Activated naive CD4-positive, alpha-beta T cell treated with anti-CD3 and anti-CD28 coated beads for 36 hours (primary cell): ENCODE measurements at places on chromosomes 2 and 18. TPM values are rescaled to one million over a fixed set of nuclear protein-coding genes. Genes with fewer than 3 reads are reported as not detected.

The KCNJ3 gene
- not detected for total RNA-seq

DNA sequence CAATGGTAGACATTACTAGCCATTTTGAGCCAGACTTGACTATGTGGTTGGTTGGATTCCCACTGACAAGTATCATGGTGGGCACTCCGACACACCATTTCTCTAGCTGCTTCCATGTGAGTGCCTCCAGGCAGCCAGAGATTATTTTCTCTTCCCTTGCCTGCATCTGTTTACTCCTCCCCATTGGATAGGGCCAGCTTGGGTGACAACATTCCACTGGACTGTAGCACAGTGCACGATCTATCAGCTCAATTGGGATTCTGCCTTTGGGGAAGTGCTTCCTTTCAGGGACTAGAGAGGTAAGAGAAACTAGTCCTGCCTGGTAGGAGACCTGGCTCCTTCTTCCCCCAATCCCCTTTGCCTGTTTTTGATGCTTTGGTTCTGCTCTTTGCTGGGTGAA lies 49.0 kb upstream of the MAP4K3 start:
- no peak for DNase-seq

The ITPRIPL1 gene
- total RNA-seq, result 13.4 TPM

The LINC00305 gene
- total RNA-seq, result not detected

The DRC1 gene
- not detected for total RNA-seq

- no peak for DNase-seq
These were observed 786 bp upstream of the TMEM200C start for GRCh38 chr18:5895876-5896740.

The ERFE gene
- 0.40 TPM for total RNA-seq

DNA sequence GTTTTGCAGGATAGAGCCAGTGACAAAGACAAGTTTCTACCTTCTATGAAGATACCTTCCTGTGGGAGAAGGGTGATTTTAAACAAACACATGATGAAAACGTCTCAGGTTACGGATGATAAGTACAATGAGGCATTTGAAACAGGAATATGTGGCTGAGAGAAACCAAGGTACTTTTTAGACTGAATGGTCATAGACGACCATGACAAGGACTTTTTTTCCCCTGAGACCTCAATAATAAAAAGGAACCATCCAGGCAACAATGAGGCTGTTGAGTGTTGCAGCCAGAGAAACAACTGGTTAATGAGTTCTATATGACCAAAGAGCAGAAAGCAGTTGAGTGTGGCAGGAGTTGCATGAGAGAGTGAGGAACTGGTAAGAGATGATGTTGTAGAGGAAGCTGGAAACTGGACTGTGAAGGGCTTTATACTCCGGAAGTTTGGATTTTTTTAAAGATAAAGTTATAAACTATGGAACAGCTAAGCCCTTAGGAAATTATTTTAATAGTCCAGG lies 306.1 kb upstream of the CYRIA start:
- DNase-seq, result no peak

The STON1 gene
- 0.57 TPM for total RNA-seq

DNA sequence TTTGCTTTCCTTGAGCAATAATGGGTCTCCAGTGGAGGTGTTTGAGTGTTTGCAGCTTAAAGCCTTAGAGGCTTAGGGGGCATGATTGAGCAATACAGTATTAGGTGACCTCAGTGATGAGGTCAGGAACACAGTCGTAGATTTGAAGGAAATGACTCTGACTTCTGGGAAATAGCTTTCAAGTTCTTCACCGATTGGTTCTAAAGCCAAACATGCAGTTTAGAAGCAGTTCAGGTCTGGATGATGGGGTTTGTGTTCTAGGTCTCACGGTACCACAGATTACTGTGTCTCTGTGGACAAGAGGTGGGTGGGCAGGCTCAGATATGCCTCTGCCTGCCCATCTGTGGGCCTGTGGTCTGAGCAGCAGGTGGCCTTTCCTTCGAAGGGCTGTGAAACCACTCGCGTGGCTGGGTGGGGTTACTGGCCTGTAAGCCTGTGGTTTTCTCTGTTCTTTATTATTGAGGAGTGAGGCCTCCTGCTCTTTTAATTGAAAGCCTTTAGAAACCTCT lies 7.8 kb downstream of the MTHFD2 start:
- peak; percentile 60 for DNase-seq

DNA sequence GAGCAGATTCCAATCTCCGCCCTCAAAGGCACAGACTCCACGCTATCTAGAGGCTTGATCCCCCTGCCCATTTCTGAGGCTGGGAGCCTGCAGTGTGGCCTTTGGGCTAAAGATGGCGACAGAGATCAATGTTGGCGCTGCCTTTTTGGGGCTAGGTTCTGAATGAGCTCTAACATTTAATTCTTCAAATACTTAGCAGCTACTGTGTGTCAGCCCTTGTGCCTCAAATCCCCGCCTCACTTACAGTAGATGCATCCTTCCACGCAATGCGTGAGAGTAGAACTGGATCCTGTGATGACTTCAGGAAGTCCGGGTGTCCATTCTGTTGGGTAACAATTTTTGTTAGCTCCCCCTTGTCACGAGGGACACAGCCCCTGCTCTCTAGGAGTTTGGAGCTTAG lies 12.4 kb downstream of the IL1F10 start:
- DNase-seq, result peak; percentile 73

The ALPI gene
- not detected for total RNA-seq
